ENCODE measurements at places on chromosomes 4 and X.

- DNase-seq, result peak; percentile 86
Measured at GRCh38 chr4:121869841-121870822, at the start of gene BBS7. Gene BBS7, minus strand, starts transcription at chr4:121870474. Its CDS starts 161 bp downstream, at chr4:121870313.

GRCh38 chrX:21747558-21747957 is 10.4 kb downstream of the SMPX start:
- no peak for DNase-seq

GRCh38 chr4:130563185-130563888 is 1467.4 kb downstream of the C4orf33 start:
- no peak for DNase-seq

DNA sequence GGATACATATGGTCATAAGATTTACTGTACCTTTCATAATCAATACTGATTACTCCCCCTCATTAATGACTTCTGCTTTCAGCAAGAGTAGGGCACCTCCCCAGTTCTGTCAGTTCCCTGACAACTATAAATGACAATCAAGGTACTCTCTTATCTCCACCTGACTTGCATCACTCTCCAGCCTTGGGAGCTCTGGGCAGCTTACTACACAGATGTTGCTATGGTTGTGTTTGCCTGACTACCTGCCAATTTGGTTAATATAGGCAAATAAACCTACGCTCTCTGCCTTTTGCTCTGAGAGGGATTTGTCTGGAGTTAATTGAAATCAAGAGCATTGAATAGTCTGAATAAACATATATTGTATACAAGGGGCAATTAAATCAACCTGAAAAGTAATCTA is 22.8 kb upstream of the MAP7D3 start:
- no peak for DNase-seq

DNA sequence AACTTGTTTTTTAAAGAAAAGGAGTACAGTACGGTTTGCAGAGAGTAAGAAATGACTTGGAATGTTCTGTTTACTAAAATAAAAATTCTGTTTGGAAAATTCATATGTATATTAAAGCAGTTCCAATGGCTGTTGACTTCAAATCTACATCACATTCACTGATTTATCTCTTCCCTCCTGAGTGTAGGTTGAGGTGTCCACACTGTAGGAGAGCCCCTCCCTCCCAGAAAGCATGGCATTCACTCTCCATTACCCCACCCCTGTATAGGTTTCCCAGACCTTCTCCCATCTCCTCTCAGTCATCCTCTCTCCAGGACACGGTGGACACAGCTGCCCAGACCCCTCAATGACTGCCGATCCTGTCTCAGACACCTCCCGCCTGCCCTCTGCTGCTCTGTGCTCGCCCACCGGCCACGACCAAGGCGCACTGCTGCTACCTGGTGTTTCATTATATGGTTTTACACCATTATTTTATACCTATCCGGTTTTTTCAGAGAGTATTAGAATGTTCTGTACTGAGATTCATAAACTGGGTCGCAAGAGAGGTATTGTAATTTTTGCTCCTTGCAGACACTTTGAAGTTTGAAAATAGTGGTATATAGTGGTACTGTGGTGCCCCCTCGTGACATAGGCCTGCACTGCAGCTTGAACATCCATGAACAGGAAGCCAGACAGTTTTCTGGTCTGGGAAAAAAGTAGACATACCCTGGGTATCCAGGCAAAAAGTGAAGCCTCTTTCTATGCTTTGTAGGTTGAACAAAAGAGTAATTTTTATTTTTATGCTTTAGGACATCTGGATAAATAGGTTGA is 38.8 kb upstream of the BEX4 start:
- DNase-seq, result peak; percentile 11

DNA sequence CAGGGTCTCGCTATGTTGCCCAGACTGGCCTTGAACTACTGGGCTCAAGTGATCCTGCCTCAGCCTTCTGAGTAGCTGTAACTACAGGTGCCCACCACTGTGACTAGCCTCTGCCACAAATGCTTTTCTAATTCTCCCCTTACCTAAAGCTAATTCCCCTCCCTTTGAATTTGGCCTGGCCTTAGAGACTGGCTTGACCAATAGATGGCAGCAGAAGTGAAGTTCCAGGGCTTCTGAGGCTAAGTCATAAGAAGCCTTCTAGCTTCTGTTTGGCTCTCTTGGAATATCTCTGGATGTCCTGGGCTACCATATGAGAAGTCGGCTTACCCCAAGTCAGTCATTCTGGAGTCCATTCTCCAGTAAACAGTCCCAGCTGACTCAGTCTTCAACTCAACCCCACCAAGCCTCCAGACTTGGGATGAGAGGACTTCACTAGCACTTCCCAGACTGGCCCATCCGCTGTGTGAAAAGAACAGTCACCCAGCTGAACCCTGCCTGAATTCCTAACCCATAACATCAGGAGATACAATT is 61.0 kb downstream of the HPRT1 start:
- no peak for DNase-seq
